ENCODE measurements at places on chromosomes 4 and X. TPM values are rescaled to one million over a fixed set of nuclear protein-coding genes. Genes with fewer than 3 reads are reported as not detected.

DNA sequence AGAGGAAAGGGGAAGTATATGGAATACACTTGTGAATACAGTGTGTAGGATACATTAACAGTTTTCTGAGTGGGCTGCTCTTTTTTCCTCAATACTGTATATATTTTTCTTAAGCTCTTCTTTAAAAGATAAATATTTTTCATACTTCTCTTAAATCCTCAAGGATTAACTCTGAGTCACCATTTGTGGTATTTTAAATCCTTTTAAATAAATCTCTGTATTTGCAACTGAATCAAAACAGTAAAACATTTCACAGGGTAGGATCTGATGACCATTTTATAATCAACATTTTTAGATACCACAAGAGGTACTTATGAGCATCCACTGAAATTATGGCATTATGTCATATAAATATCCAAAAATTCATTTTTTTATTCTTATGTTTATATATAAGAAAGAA, 87.6 kb downstream of the GAB1 start:
- no peak for DNase-seq

DCLK2 gene
- not detected for total RNA-seq

DNA sequence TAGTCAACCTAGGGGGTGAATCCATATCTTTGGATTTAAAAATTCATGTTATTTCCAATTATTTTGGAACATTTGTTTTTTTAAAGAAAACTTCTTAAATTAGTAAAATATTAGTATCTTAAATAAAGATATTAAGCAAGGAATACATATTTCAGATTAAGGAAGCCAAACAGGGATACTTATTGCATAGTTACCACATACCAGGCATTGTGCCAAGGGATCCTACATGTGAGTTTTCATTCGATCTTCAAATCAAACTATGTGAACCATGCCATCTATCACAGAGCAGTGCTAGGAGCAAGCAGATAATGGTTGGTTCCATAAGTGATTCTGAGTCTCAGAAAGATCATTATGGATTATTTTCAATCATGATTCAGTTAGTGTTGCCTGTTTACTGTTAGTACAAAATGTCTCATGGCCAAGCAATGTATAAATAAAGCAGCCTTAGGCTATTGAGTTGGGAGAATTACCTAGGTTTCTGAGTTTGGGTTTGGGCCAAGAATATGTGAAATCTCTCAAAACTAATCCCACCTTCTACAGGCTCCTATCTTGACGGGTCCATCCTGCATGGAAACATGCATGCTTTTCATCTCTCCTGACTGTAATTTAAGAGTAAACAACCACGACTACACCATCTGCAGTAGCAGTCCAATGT, 176.7 kb downstream of the NPFFR2 start:
- no peak for DNase-seq

DNA sequence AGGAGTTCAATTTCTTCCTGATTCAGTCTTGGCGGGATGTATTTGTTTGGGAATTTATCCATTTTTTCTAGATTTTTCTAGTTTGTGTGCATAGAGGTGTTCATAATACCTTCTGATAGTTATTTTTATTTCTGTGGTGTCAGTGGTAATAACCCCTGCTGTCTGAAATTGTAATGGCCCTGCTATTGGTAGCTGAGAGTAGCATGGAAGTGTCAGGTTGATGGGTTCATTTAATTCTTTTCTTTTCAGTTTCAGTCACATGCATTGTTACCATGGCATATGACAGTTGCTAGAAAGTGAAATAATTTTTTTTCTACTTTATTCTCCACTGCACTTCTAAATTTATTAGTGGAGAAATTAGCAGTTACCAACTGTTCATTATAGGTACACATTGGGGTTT, 20.7 kb downstream of the AR start:
- no peak for DNase-seq

DOK7 gene
- total RNA-seq, result not detected
